COR-L47 (cell line): ENCODE measurements at places on chromosomes 5 and 9.

DNA sequence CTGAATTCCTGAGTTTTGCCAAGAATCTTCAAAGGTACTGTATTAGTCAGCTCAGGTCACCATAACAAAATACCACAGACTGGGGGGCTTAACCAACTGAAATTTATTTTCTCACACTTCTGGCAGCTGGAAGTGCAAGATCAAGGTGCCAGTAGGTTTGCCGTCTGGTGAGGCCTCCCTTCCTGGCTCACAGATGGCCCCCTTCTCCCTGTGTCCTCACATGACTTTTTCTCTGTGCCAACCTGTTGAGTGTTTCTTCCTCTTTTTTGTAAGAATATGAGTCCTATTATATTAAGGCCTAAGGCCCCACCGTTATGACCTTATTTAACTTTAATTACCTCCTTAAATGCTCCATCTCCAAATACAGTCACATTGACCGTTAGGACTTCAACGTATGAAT, 156.1 kb upstream of the KIF2A start:
- no peak for DNase-seq

GRCh38 chr9:132283863-132284262, 70.9 kb downstream of the SETX start:
- DNase-seq = no peak

- no peak for DNase-seq
Measured at GRCh38 chr9:112396416-112396815, 16.5 kb downstream of the HSDL2 start.

GRCh38 chr9:131776036-131776435, 36.2 kb upstream of the RAPGEF1 start:
- no peak for DNase-seq

GRCh38 chr9:125760537-125760936, 13.4 kb downstream of the PBX3 start:
- DNase-seq = no peak

DNA sequence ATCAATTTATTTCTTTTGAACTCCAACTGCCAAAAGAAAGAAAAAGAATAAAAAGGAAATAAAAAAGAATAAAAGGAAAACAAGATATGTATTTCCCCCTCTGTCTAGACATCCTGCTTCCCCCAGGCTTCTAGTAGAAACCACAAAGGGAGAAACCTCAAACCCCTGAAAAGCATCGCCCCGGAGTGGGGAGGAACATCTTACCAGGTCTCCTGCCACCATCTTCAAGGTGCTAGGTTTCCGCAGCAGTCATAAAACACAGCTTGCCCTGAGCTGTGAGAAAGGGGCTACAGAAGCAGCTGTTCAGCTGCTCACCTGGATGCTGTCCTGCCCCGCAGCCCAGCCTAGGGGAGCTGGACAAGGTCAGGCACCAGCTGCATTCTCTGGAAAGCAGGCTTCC, 487.7 kb downstream of the GADD45G start:
- DNase-seq = no peak

DNA sequence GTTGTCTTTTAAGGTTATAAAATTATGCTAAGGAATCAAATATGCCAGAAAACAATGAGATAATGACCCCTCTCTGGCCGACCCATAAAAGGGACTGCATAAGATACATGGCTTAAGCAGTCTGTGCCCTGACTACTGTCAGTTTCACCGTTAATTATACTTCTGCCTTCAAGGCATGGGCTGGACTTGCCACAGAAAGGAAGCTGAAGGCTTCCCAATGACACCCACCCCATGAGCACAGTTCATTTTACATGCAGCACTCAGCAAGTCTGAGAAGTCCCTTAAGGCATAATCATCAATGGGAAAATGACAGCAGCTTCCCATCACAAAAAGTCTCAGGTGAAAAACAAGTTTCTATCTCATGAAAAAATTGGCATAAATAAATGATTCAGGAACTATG, 175.6 kb downstream of the GLIS3 start:
- DNase-seq = no peak

DNA sequence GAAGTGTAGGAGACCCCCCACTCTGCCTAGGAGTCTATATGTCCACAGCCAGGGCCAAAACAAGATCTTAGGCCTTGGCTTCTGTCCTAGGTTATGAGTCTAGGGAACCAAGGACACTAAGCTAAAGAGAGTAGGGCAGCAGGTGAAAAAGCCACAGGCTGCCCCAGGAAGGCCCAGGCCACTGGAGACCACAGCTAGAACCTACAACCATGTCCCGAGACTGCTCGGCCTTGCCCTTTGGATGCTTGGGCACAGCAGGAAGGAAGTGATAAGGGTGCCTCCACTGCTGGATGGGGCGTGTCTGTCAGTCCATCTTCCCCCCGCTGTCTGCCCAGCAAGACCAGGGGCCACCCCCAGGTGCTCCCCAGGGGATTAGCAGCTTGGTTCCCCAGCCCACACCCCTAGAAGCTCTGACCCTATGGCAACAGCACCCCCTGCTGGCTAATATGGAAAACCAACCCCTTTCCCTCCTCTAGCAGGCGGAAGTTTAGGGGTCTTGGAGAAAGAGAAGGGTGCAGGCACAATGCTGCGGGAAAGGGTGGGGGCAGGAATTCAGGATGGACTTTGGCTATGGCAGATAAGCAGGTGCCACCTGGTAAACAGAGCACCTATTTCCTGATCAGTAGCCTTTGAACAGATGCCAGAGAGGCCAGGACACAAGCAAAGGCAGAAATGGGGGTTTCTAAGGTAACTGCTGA, 10.5 kb upstream of the IRF1 start:
- DNase-seq = peak; percentile 62

GRCh38 chr9:76373173-76373783, 20.9 kb downstream of the RFK start:
- no peak for DNase-seq

DNA sequence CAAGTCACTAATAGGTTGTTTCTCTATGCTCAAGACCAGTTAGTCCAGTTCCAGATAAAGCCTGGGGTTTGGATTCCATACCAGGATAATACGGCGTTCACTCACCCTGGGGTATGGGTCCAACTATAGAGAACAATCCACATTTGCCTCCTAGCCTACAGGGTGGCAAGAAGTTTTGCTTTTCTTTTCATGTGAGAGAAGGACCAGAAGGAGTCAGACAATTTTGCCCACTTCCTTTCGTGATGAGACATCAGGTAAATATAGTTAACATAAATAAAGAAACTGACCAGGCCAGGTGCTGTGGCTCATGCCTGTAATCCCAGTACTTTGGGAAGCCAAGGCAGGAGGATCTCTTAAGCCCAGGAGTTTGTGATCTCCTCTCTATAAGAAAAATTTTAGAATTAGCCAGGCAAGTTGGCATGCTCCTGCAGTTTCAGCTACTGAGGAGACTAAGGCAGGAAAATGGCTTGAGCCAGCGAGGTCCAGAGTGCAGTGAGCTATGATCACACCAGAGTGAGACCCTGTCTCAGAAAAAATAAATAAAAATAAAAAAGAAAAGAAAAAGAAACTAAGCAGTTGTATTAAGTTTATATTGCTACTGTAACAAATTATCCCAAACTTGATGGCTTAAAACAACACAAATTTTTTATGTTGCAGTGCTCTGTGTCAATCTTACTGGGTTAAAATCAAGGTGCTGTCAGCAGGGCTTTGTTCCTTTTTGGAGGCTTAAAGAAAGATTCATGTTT, 7.5 kb upstream of the REEP5 start:
- DNase-seq = no peak

GRCh38 chr9:8224381-8224801, 424.8 kb upstream of the DMAC1 start:
- DNase-seq = no peak

DNA sequence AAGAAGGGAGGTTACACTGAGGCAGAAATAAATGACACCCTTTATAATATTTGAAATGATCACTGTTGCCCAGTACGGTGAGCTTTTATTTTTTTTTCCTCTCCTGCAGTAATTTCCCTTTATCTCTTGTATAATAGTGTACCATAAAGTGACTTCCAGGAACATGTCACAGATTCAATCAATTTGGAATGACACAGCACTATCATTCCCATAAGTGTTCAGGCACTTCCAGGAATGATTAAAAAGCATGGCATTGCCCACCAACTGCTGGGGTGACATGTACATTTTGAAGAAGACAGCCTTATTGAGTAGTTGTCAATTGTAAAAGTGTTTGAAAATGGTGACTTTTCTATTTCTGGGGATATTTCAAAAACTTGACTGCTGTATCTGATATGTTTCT, 1700.9 kb upstream of the NUDT12 start:
- no peak for DNase-seq

DNA sequence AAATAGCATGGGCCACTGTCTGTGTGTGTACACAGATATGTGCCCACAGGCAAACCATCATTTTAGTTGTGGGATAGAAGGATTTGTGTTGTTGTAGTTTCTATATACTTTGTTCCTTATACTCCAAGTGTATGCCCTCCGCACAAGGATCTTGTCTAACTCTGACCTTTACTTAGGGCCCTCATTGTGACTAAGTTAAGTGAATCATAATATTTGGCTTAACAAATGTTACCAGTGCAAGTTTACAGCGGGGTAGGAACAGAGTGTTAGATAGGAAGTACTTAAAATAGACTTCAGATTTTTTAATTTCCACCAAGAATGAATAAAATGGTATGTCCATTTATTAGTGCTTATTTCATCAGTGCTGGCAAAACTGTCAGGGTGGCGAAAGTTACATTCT, 29.5 kb upstream of the CYFIP2 start:
- no peak for DNase-seq

DNA sequence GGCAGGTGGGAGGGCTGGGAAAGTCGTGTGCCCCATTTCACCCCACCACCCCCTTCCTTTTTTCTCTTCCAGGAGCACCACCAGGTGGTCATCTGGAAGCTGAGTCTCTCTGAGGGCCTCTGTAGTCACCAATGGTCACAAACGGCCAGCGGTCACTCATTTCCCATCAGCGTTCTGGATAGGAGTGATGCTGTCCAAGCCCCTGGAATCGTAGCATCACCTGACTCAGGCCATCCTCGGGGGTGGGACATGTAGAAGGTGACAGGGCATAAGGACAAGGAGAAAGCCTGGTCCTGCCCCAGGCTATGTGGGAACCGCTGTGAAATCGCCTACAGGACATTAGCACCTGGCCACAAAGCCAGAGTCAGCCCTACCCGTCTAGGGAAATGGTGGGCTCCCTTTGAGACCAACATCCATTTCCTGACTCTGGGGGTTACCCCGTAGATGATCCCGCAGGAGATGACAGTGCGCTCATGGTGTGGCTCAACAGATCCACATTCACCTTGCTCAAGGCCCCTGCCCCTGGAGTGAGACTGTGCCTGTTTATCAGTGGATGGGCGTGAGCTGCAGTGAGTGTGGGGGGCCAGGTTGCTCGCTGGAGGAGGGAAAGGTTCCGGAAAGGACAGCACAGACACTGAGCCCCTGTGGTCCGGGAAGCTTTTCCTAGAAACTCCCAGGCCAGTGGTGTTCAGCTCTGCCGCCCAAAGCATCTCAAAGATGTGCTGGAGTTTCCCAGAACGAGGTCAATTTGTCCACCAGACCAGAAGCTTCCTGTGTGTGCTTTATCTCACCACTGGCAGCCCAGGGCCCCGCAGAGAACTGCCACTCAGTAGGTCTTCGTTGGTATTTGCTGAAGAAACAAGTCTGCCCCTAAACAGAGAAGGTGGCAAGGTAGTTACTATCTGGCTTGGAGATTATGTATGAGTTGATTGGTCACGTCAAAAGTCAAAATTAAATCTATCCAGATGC, 61.1 kb upstream of the UNC5A start:
- DNase-seq = no peak

DNA sequence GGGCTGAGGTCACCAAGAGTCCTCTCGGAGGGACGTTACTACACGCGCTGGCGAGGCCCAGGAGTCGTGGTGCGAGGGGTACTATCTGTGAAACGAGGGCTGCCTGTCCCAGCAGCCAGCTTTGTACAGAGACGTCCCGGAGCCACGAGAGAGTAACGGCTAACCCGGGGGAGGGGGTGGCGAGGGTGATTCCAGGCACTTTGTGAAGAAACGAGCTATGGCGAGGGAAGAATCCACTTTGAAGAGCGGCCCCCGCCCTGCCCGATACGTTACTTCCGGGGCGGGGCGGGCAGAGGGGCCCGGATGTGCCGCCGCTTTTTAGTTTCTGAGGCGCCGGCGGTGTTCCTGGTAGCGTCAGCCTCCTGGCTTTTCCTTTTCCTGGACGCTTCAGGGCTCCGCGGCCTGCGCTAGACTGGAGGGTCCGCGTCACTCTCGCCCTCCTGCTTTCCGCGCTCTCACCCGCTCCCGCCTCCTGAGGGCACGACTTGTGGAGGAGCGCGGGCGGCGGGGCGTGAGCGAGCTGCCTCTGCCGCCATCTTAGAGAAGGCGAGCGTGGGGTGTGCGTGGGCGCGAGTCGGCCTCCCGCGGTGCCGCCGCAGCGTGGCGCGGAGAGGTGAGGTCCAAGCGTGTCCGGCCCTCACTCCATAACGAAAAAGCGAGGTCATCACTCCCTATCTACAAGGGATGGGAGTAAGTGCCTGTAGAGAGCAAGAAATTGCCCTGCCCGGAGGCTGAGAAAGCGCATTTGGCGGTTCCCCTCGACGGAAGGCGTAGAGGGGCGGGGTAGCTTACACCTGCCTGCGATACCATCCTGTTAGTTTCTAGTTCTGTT, 580 bp upstream of the RFX3 start:
- peak; percentile 88 for DNase-seq

DNA sequence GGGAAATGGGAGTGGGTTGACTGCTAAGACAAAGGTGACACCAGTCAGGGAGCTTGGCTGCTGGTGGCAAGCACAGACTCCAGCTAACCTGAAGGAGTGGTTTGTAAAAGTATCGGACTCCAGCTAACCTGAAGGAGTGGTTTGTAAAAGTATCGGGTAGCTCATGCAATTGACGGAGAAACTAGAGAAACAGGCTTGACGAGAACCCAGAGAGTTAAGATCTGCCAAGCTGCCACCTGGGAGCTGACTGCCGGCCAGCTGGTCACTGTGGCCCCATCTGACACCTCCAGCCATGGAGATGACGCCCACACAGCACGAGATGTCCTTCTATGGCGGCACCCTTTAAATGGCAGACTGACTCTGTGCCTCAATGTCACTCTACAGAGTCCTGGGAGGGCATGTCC, 28.3 kb upstream of the CRB2 start:
- DNase-seq = no peak

GRCh38 chr9:124261736-124262648, 4.2 kb downstream of the NEK6 start:
- DNase-seq = no peak

- DNase-seq = no peak
Measured at GRCh38 chr5:87765009-87765408, 352.3 kb upstream of the CCNH start.

- no peak for DNase-seq
Measured at GRCh38 chr9:31500422-31500821, 884.0 kb upstream of the ACO1 start.

- no peak for DNase-seq
Measured at GRCh38 chr9:134063088-134063570, 4.7 kb downstream of the BRD3 start.

DNA sequence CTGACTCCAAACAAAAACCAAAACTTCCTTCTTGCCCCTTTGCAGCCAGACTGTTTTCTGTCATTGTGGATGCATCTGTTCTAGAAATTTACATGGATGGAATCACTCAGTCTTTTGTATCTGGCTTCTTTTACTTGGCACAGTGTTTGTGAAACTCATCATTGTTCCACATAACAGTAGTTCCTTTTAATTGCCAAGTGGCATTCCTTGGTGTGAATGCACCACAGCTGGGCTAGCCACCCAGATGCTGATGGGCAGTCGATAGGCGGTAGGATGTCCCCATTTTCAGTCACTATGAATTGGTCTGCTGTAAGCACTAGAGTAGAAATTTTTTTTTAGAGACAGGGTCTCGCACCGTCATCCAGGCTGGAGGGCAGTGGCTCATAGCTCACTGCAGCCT, 6.3 kb upstream of the CLPTM1L start:
- DNase-seq = no peak

- DNase-seq = no peak
Measured at GRCh38 chr9:14866200-14866749, 44.0 kb downstream of the FREM1 start.

GRCh38 chr5:73433982-73434342, 14.6 kb downstream of the FOXD1 start:
- DNase-seq = no peak
